ENCODE measurements at places on chromosomes 16 and 17.

DNA sequence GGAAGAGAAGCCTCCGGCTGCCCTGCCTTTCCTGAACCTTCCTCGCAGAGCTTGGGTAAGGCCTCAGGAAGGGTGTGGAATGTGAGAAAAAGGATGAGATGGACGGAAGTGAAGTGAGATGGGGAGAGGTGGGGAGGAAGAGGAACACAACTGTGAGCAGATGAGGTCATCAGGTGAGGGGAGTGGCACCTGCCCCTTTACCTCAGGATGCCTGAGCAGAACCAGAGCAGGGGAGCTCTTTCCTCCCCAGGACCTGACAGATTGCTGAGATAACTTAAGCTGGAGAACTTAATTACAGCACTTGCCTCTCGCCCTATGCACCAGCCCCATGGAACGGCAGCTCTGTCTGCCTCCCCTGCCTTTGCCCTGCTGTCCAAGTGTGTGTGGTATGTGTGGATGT is 29.8 kb downstream of the TMEM132E start:
- DNase-seq, result no peak

GRCh38 chr17:53133876-53134275 is 688.9 kb upstream of the KIF2B start:
- no peak for DNase-seq

DNA sequence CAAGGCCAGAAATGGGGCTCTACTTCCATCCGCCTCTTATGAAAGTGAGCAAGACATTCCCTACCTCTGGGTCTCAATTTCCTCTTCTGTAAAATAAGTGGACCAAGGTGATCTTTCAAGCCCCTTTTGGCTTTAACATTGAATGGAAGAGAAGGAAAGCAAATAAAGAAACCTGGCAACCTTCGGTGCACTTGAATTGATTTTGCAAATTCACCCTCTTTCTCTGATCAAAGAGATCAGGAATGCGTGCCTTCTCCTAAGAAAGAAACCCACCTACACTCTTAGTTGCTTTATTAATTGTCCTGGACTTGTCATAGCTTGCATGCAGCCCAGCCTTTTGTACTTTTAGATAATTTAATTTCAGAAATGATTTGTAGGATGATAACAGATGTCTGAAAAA is 3.0 kb downstream of the MSI2 start:
- DNase-seq, result no peak

- DNase-seq, result no peak
Observed at GRCh38 chr17:77832180-77832560, 126.3 kb upstream of the TNRC6C start.

GRCh38 chr17:81132770-81133723 is 32.3 kb upstream of the PVALEF start:
- no peak for DNase-seq

- DNase-seq, result no peak
Observed at GRCh38 chr17:48717367-48718226, 4.7 kb downstream of the PRAC1 start.

- no peak for DNase-seq
Observed at GRCh38 chr16:54204756-54205155, 81.8 kb downstream of the IRX3 start.

DNA sequence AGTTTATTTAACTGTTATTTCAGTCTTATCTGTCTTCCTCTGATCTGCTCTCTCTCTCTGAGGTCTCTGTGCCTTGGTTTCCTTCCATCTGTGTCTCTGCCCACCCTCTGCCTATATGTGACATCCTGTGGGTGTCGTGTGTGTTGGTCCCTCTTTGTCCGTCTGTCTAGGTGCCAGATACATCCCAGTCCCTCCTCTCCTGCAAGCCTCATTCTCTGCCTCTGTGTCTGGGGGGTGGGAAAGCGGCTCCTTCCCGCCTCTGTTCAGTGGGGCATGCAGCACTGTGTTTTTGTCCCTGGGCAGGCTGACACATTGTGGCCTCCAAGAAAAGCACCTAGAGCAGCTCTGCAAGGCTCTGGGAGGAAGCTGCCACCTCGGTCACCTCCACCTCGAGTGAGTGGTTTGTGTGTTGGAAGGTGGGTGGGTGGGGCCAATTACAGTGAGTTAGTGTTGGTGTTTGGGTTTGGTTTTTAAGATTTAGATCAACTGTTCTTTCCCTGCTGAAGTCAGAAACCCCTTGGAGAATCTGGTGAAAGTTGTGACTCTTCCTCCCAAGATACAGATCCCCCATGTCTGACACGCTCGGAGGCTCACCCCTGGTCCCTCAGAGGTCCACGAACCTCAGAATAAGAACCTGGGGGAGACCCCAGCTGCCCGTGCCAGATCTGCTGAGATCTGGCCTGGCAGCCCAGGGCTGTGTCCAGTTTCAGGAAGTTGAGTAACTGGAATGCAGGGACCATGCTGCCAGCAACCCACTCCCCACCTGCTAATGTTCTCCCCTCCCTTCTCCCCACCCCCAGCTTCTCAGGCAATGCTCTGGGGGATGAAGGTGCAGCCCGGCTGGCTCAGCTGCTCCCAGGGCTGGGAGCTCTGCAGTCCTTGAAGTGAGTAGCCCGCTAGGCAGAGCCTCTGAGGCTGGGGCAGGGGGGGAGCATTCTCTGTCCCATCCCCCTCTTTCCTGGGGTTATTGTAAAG is 50.9 kb upstream of the CPNE2 start:
- DNase-seq, result peak; percentile 90

GRCh38 chr16:56856876-56857447 is 8.0 kb upstream of the SLC12A3 start:
- DNase-seq, result no peak
